ENCODE measurements at places on chromosomes 11 and 22.
A peak's percentile ranks its signal among the peaks of the same experiment; 100 is the strongest.

DNA sequence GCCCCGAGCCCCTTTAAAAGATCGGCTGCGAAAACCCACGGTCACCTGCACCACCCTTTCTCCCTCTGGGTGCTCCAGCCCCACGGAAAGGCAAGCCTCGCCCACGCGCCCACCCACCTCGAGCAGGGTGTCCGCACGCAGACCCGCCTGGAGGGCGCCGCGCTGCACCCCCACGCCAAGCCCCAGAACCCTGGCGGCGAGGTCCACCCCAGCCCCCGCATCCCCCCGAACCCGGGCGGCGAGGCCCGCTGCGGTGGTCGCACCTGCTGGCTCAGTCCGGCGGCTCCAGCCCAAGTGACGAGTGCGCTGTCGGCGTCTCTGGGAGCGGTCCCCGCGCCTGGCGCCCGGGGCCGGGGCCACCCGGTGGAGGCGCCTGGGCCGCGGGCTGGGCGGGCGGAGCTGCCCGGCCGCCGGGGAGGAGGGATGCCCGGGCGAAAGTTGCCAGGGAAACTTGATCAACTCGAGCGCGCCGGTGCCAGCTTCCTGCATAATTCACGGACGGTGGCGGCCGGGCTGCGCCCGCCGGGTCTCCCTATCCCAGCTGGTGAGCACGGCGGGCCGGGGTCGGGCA lies 1.1 kb downstream of the SHANK2 start:
- no peak for DNase-seq

DNA sequence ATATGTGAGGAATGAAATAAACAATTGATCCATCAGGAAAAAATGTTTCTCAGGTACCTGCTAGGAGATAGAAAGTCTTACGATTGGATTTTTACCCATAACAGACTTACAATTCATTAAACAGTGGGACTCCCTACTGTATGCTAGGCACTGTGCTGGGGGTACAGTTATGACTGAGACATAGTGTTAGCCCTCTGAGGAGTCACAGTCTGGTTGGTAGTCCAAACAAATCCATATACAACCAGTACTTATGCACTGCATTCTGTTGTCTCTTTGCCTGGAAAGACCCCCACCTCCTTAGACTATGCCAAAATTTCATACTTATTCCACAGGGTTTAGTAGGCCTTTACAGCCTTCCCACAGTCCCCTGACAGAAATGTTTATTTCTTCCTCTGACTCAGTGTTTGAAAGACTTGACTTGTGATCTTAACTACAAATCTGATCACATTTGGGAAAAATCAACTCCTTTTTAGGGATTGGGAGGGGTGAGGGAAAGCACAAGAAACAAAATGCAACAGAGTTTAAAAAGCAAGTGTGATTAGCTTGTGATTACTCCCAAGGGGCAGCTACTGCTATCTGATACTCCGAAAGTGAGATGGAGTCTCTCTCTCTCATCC lies 69.4 kb upstream of the HORMAD2 start:
- no peak for DNase-seq

- no peak for DNase-seq
Observed at GRCh38 chr11:71443736-71444445, 4.3 kb downstream of the DHCR7 start.

DNA sequence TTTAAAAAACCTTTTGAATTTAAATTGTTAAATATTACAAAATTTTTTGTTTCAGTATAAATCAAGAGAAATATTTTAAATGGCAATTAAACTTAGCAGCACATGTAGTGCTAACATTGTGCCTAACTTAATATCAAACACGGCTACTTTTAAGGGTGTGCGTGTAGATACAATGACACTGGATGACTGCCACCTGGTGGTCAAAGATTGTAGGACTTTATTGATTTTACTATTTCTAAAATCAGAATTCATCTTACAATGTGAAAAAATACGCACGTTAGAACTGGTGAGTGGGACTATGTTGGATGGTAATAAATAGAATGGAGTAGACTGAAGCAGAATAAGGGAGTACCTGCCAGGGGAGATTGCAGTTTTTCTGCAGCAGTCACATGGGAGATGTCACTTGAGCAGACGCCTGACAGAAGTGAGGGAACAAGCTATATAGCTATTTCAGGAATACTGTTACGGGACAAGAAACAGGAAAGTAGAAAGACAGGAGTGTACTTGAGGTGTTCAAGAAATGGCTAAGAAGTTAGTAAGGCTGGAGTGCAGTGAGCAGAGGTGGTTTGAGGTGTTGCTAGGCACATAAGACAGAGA lies 52.9 kb downstream of the UVRAG start:
- DNase-seq: peak; percentile 63

DNA sequence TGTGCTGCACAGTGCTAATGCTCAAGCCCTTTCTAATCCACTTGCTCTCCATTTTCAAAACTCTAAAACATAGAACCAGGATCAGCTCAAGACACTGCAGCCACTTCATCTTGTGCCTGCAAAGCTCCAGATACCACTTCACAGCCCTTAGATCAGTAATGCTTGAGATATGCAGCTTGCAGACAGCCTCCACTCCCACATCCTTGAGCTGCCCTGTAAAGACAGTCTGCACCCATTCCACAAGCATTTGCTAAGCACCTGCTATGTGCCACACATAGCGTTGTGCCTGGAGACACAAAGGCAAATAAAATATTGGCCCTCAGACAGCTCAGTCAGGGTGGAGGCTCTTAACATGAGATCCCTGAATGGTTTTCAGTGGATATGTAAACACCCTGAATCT lies 192.5 kb upstream of the SNX19 start:
- no peak for DNase-seq

GRCh38 chr11:13009476-13009920 lies 382 bp downstream of the RASSF10 start:
- no peak for DNase-seq

GRCh38 chr11:2104524-2105440 lies 34.4 kb downstream of the IGF2 start:
- no peak for DNase-seq

- no peak for DNase-seq
Observed at GRCh38 chr22:19799322-19800190, 39.0 kb downstream of the TBX1 start.

- DNase-seq: no peak
Observed at GRCh38 chr11:106794058-106794457, 224.2 kb downstream of the GUCY1A2 start.

- DNase-seq: no peak
Observed at GRCh38 chr22:46652847-46653331, 32.7 kb downstream of the GRAMD4 start.

GRCh38 chr11:118885319-118885718 lies 1.6 kb downstream of the CXCR5 start:
- DNase-seq: no peak

GRCh38 chr11:107747622-107748021 lies 35.8 kb upstream of the SLN start:
- DNase-seq: no peak

DNA sequence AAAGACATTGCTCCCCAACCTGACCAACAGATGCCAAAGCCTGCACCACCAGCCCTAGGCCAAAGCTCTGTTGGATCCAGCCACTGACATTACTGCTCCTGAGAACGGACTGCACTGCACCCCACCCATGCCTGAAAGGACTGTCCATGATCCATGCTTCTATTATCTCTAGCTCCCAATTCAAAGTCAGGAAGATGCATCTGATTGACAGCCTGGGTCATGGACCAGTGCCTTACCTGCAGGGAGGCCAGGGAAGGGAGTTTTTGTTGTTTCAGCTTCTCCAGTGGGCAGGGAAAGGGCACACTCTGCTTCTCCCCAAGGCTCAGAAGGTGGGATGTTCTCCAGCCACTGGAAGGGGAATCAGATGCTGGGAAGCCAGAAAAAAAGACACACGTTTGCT lies 4.8 kb upstream of the PRDM11 start:
- DNase-seq: no peak

DNA sequence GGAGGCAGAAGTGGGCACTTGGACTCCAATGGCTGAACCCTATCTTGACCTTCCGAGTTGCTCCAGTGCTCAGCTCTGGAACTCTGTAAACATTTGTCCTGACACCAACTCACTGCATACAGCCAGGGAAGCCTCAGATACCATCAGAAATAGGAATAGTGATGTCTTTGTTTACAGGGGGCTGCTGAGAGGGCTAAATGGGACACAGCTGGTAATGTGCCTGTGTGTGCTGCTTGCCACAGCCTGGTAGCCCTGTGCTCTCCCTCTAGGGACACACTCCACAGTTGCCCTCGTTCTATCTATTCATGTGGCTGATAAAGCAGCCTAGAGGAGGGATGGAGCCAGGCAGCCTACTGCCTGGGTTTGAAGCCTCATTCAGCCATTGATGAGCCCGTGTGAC lies 559.8 kb downstream of the MIAT start:
- no peak for DNase-seq

GRCh38 chr22:44755956-44756361 lies 3.6 kb downstream of the ARHGAP8 start:
- DNase-seq: no peak

DNA sequence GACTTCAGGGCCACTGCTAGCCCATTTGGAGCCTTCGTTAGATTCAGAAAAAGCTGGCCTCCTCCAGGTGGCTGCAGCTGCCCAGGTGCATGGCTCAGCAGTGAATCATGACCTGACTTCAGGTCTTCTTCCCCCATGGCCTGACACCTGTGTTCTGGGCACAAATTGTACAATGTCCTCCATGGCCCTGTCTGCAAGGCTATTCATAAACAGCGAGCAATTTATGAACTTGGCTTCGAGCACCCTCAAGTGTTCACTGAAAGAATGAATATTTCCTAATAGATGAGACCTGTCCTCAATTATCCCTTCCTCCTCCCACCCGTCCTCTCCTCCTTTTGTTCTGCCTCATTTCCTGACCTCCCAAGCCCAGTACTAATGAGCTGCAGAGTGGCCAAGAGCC lies 12.2 kb upstream of the VPS37C start:
- DNase-seq: peak; percentile 59

DNA sequence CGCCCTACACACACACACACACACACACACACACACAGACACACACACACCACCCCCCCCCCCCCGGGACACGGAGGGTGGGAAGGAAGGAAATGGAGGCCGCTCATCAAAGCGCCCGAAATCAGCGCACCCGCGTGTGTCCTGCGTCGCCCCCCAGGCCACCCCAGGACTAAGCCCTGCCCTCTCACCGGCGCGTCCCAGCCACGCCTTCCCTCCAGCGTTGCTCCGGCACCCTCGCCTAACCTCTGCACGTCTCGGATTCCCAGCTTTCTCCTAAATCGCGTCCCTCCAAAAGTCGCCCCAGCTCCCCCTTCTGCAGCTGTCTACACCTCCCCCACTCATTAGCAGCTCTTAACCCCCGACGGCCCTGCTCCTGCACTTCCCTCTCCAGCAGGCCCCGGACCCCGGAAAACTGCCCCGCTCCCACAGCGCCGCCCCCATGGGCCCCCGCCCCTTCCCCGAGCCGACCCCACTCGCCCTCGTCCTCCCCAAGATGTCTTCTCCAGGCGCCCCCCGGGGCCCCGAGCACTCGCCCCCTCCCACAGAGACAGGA lies 557 bp downstream of the PACSIN2 start:
- DNase-seq: peak; percentile 14

DNA sequence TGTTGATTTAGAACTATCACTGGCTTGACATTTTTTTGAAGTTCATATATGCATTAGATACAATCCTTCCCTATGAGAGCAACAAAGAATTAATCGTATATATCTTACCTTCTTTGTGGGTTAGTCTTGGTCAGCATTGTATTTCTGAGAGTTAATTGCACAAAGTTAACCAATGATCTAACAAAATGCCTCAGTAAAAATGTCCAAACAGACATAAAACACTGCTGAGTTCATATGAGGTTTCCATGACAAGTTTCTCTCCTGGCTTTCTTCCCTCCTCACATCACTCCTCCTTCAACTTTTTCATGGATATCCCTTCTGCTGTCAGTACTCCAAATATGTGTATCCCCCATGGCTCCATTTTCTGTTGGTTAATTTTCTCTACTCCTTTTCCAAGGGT lies 9.0 kb downstream of the MAP6 start:
- no peak for DNase-seq

- DNase-seq: no peak
Observed at GRCh38 chr11:118984825-118985224, 13.1 kb upstream of the CENATAC start.

DNA sequence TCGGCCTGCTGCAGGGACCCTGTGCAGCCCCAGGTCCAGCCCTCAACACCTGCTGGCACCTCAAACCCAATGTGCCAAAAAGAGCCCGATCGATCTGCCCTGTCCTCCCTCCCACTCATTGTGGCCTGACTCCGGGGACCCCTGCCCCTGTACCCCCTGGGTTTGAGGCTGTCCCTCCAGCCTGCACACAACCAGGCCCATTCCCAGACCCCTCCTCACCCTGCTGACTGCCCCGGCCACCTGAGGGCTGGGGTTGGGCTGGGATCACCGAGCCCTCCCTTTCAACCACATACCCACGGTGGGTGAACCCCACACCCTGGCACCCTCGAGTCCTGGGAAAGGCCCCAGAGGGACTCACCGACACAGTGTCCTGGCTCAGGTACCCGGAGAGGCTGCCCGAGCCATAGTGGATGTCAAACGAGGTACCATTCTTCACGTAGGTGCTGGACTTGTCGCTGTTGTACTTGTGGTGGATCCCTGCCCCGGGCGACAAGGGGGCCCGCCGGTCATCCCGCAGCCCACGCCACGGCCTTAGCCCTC lies 5.0 kb downstream of the CTSD start:
- DNase-seq: no peak

- no peak for DNase-seq
Observed at GRCh38 chr22:37188901-37189466, 937 bp upstream of the C1QTNF6 start.

DNA sequence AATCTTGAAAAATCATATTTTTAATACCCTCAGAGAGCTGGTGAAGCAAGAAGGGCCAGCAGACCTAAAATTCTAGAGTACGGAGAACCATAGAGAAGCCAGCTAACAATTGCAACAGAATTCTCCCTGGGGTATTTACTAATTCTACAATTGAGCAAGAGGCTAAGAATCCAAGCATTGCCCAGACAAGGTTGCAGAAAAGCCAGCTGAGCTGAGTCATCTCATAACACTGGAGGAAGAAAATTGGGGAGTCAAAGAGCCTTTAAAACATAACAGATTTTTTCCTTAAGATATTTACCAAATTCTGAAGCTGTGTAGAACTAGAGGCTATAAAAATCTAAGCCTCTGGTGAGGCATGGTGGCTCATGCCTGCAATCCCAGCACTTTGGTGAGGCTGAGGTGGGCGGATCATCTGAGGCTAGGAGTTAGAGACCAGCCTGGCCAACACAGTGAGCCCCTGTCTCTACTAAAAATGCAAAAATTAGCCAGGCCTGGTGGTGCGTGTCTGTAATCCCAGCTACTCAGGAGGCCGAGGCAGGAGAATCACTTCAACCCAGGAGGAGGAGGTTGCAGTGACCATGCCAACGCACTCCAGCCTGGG lies 13.6 kb upstream of the TMEM216 start:
- DNase-seq: no peak

DNA sequence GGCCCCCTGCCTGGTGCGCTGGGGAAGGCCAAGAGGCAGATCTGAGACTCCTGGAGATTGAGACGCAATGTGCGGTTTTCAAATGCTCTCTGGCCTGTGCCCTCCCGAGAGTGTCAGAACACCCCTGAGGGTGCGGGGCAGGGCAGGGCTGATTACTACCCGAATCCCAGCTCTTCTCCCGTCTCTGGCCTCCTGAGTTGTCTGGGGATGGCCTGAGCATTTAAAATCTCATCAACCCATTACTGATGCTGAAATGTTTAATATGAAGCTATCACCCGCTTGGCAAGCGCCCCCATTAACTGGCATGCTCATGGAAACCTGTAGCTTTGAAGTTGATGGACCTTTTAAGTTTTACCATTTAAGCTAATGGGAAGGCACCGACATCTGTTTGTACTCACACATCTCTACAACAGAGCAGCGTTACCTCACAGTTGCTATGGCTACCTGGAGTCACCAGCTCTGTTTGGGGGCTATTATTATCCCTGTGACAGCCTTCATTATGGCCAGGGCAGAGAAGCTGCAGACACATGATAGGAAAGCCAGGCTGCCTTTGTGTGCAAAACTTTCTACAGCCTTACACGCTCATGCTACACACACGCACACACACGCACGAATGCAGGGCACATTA lies 3.6 kb upstream of the MB start:
- no peak for DNase-seq

Measured in MM.1S (cell line).